Astrocyte of the hippocampus (primary cell): ENCODE measurements at places on chromosomes 2 and 18.
A peak's percentile ranks its signal among the peaks of the same experiment; 100 is the strongest.

DNA sequence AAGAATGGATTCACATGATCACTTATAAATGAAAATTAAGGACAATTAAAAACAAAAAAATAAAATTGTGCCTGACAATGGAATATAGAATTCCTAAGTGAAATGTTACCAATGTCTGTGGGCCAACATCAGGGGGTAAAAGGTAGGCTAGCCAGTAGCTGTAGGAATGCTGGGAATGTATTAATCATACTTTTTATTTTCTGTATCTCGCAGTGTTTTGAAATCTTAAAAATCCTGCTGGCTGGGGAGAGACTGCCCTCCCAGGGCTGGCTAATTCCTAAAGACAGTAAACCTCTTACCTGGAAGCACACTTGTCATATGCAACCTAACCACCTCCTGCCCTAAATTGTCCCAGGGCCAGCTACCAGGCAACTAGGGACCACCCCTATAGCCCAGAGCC, 69.8 kb downstream of the REV1 start:
- DNase-seq, result peak; percentile 61

DNA sequence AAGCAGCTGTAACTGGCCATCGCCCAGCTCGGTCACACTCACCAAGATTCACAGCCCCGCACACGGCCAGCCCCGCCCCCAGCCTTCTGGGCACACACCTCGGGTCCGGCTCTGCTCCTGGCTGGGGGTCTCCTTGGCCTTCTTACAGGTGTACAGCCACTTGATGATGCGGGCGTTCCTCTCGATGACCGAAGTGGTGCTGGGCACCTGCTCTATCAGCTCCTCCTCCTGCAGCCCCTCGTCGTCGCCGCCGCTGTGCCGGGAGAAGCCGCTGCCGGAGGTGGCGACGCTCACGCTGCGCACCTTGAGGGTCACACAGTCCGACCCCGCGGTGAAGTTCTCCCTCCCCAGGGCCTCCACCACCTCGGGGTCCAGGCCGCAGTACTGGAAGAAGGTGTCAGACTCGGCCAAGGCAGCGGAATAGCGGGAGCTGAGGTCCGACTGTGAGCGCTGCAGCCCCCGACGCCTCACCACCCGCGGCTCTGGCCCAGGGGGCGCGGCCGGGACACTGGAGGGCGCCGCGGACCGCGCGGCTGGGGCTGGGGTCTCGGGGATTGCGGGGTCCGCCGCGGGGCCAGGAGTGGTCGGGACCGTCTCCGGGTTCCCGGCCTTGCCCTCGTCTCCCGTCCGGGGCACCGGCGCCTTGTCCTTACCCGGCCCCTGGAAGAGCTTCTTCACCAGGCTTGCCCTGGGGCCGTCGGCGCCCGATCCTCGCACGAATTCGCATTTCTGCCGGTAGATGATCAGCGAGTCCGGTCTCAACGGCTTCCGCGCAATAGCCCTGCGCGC, 769 bp downstream of the FAM110C start:
- DNase-seq, result peak; percentile 5

DNA sequence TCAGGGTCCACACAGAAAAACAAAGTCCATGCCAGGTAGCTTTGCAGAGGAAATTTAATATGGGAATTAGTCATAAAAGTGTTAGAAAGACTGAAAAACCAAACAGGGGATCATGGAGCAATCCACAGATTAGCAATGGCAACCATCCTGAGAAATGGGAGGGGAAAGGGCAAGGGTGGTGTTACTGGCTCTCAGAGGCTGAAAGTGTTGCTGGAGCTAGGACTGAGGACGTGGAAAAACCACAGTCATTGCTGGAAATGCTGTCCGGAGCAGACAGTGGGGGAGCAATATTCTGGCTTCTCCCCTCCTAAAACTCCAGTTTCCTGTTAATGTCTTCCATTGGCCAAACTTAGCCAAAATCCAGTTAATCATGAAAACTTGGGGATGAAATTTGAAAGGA, 172.4 kb downstream of the ZBTB7C start:
- DNase-seq, result no peak

DNA sequence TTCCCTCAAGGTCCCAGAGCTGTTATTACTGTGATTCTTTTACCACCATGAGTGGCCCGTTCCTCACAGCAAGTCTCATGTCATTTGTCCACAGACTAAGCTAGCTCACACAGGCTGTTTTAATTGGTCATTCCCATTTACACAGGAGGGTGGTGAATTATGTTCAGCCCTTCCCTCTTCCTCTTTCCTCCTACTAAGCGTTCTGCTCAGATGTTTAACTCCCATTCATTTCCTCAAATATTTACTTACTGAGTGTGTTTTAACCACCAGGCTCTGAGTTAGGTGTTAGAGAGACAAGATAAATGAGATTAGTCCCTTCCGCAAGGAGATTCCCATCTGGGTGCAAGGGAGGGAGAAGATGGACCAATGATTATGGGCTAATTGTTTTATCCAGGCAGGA, 403.6 kb upstream of the ACVR2A start:
- DNase-seq, result no peak

DNA sequence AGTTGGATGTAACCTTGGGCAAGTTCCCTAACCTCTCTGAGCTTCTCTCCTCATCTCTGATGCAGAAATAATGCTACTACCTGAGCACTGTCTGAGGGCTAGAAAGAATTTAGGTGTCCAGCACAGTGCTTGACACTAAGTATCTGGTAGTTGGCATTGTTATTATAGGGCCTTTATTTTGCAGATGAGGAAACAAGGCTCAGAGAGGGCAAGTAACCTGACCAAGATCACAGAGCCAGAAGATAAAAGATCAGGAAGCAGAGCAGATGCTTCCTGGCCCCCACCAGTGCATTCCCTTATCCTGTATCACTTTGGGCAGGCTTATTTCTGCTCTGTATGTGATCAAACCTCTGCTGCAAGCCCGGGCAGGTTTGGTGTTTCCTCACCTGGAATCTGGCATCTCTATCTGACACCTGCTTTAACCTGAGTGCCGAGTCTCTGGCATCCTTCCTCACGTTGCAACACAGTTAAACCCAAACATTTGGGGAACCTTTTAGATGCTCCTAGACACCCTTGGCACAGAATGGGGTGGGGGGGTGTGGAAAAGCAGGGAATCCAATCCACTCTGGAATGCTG, 69.9 kb downstream of the PLB1 start:
- DNase-seq, result no peak

GRCh38 chr18:5297597-5297996, 2.1 kb upstream of the ZBTB14 start:
- DNase-seq, result no peak

DNA sequence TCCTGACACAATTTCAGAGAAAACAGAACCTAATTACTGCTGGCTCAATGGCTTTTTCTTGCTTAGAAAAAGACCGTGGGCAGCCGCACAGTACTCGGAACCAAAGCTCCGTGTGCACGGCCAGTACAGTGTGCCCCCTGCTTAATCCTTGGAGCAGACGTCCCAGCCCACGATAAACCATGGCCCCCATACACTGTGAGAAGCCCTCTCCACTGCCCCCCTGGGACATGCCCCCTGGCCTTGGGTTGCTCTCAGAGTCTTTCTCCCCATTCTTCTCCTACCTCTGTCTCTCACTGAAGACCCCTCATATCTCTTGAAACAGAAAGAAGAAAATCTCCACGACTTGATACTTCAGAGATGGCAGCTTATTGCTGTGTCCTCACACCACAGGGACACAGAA, 44.0 kb downstream of the CYP26B1 start:
- no peak for DNase-seq

GRCh38 chr2:175937216-175937615, 64.9 kb downstream of the LNPK start:
- no peak for DNase-seq

DNA sequence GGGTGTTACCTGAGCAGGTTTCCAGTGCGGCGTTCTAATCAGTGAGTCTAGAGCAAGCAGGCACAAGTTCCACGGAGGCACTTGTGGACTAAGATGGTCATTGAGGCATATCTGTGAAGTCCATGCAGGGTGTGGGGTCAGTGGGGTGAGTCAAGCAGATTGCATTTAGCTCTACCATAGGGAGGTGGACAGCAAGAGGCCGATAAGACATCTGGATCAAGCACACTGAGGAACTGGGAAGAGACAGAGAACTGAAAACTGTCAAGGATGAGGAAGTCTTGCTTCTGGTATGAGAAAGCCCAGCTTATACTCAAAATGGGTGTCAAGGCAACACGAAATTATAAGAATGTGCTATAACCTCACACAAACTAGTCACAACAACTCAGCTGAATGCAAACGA, 61.2 kb upstream of the SLC39A10 start:
- DNase-seq, result no peak

- DNase-seq, result peak; percentile 19
Measured at GRCh38 chr2:42795841-42796301, 3.5 kb upstream of the HAAO start.

DNA sequence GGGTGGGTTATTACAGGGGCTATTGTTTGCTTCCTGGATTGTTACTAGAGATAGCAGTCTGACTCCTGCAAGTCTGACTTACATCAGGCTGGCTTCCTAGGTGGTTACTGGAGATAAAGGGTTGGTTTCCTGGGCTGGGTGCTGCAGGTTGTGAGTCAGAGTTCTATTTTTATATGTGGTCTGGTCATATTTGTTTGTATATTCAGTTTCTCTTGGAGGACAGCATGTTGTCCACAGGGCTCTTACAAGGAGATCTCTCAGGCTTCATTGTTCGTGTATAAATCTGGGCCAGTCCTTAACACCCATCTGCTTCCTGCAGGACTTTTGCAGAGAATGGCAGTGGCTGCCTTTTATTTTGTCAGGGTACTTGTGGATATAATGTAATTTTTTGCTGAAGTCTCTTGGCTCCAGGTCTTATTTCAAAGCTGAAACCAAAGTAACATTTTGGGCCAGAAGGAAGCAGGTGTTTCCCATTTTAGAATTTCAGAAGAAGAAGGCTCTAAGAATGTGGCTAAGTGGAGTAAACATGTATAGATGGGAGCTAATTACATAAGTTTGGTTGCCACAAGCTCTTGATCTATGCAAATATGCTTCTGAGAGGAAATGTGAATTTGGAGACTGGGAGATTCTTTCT, 65.9 kb upstream of the SLC16A14 start:
- peak; percentile 33 for DNase-seq

DNA sequence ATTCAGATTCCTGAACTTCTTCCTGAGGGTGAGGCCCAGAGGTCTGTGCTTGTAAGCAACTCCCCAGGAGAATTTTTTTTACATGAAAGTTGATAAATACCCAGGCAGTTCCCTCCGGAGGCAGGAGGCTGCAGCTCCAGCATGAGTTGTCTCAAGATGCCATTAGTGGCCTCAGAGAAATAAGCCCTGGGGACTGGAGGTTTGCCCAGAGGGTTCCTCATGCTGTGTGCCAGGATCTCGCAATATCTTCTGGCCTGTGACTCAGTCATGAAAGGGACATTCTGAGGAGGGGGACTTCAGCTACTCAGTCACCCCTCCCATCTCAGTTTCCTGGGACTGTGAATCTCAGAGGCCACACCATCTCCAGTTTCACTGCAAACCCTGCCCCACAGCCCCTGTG, 49.9 kb downstream of the LYPD1 start:
- DNase-seq, result peak; percentile 73

DNA sequence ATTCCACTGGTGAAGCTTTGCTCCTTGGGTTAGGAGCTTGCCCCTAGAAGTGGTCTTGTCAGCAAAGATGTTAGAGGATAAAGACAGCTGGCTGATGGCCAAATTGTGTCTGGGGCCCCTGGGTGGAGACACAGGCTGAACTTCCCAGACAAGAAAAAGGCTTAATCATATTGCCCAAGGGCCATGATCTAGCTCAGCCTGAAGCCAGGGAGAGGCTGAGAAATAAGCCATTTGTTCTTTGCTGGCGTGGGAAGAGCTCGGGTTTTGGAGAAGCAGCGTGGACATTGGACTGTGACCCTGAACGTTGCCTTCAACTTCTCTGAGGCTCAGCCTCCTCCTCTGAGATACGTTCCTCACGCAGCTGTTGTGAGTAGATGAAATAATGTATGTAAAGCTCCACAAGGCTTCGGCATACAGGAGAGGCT, 153.0 kb downstream of the ZFP36L2 start:
- DNase-seq, result no peak

- DNase-seq, result no peak
Measured at GRCh38 chr2:75192496-75192895, 6.8 kb downstream of the TACR1 start.

DNA sequence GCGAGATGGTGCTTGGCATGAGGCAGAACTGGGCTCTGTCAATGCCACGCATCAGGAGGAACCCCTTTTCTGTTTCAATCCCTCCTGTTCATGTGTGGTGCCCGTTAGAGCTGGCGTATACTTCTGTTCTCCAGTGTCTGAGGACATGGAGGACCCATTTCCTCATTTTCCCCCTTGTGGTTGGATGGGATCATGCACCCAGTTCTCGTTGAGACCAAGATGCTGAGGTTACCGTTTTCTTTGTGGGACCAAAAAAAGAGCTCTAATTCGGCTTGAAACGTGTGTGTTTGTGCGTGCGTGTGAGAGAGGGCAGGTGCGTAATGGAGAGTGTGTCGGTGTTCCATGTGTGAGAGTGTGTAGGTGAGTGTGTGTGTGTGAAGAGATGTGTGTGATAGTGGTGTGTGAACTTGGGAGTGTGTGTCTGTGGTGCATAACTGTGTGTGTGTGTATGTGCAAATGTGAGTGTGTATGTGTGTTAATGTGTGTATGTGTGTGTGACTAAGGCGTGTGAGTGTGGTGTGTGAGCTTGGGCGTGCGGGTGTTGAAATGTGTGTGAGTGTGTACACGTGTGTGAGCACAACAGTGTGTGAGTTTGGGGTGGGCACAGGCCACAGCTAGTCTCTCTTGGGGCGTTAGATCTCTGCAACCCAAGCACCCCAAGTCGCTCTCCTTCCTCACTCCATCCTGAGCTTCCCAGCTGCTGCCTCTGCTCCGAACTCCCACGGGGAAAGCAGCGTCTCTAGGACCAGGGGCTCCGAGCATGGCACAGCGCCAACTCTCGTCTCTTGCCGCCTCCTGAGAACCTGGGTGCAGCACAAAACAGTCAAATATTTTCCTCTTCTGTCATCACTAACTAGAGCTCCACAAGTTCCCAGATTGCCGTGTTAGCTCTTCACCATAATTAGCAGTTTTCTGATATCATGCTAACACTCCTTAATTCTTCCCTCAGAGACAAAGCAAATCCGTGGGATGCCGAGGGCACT, 75.8 kb downstream of the LONRF2 start:
- no peak for DNase-seq

DNA sequence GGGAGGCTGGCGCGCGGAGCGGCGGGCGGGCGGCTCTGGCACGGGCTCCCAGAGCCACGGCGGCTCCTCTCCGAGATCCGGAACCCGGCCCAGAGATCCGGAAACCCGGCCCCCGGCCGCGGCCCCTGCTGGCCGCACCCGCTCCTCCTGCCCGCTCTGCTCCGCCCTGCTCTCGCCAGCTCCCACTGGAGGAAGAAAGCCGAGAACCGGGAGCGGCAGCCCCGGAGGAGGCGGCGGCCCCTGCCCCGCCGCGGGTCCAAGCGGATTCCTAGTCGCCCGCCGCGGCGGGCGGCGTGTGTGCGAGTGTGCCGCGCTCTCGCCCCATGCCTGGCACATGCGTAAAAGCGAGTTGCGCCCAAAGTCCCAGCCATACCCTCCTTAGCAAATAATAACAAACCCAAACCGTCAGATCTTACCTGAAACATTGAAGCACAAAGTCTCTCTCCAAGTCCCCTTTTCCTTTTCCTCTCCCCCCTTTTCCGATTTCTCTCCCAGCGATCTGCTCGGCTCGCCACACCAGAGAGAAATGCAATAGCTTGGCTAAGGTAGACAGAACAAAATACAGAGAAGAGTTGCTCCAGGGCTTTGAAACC, 108.7 kb upstream of the KCTD1 start:
- DNase-seq, result peak; percentile 90

GRCh38 chr18:36128530-36128870, 640 bp downstream of the SLC39A6 start:
- DNase-seq, result peak; percentile 60
